ENCODE measurements at places on chromosomes 3 and 15. TPM values are rescaled to one million over a fixed set of nuclear protein-coding genes. Genes with fewer than 3 reads are reported as not detected.
A peak's percentile ranks its signal among the peaks of the same experiment; 100 is the strongest.

GRCh38 chr15:72474466-72474911 lies 359 bp downstream of the ARIH1 start:
- DNase-seq = peak; percentile 47

GTPBP8 gene
- 15.4 TPM for total RNA-seq

GRCh38 chr3:90031121-90031520 lies 923.7 kb downstream of the EPHA3 start:
- DNase-seq = no peak

- no peak for DNase-seq
Observed at GRCh38 chr3:55370272-55370671, 116.8 kb downstream of the WNT5A start.

DNA sequence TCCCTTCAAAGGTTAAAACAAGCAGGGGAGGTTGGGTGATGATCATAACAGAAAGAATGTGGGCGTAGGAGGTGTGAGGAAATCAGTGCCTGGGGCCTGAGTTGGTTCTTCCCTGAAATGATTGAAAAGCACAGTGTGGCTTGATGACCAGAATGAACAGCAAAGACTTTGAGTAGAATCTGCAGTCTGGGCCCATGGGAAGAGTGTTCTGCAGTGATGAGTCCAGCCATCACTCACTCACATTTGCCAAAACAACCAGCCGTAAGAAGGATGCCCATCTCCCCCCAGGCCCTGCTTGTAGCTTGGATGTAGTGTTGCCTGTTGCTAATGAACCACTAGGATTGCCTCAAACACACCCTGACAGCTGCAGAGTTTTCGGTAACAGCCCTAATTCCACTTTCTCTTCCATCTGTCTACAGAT lies 67.9 kb downstream of the VGLL3 start:
- DNase-seq = no peak

TUSC7 gene
- total RNA-seq = not detected

- DNase-seq = peak; percentile 27
Observed at GRCh38 chr3:192422321-192422996, 304.9 kb downstream of the FGF12 start.

DNA sequence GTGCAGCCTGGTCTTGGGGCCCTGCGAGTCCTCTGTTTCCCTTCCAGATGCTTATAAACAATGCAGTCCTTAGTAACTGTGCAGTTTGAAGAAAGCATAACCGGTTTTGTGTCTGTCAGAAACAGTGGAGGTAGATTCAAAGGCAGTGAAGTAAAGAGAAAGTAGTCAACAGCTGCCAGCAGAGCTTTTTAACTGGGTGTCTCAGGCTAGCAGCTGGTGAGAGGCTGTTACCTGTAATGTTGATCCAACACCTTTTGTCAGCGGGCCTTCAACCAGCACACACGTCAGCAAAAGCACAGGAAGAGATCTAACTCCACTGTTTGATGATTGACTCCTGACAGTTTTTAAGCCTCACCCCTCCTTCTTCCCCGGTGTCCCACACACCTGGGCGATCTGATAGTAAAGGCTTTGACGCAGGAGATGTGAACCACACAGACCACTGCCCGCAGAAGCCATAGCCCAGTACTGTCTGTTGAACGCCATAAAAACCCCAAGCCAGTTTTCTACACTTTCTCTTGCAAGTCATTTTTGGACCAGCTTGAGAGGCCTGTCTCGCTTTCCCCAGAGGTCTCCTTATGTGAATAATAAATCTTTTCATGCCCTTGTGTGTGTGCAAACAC lies 178.0 kb downstream of the FMN1 start:
- no peak for DNase-seq

- DNase-seq = no peak
Observed at GRCh38 chr3:90056281-90057032, 949.0 kb downstream of the EPHA3 start.

DNA sequence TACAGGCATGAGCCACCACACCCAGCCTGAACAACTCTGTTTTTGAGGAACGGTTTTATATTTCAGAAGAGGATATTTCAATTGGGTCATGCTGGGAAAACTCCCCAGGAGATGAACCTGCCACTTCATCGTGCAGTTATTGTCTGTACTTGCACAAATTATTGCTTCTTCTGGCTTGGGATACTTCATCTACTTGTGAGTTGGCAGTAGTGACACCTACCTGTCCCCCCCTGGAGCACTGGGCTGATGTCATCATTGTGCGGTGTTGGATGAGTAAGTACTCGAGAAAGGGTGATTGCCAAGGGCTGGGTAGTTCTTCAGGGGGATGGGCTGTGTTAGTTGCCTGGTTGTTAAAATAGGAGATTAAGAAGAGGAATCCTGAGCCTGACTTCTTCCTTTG lies 85.1 kb upstream of the SAMMSON start:
- no peak for DNase-seq

- no peak for DNase-seq
Observed at GRCh38 chr3:33046521-33046920, 50.4 kb downstream of the GLB1 start.

DNA sequence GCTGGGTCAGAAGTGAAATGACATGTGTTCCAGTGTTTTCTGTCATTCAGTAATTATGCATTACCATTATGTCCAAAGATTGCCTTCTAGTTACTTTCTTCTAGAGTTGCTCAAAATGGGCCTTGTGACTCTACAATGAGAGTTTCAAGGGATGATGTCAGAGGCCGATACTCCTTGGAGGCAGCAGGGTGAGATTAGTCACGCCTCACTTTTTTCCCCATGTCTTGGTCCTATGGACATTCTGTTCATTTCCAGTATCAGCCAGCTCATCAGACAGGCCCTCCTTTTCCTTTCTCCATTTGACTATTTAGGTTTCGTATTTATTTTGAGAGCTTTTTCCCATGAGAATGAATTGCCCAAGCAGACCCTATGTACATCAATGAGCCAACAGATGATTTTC lies 17.5 kb downstream of the VGLL3 start:
- no peak for DNase-seq

DNA sequence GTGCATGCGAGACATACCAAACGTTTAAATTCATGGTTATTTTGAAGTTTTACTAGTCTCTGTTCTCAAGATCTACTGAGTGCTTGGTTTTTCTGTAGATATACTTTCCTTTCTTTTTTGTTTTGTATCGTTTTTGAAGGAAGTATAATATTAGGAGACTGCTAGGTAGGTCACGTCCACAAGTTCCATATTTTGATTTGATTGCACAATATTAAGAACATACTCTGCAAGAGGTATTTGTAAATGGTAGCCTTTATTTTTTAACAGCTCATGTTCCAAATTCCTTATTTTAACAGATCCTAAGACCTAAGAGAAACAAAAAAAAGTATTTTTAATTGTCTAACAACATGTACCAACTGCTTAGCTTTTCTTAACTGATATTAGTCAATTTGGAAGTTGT lies 156.7 kb downstream of the SERPINI1 start:
- DNase-seq = no peak

- DNase-seq = no peak
Observed at GRCh38 chr3:179603321-179603720, 1.1 kb downstream of the MRPL47 start.

- no peak for DNase-seq
Observed at GRCh38 chr15:100042558-100042957, 299.2 kb downstream of the ADAMTS17 start.

GRCh38 chr3:55147406-55147805 lies 219.5 kb upstream of the LRTM1 start:
- DNase-seq = no peak

GRCh38 chr3:3081381-3082233 lies 28.6 kb downstream of the IL5RA start:
- no peak for DNase-seq

GRCh38 chr3:144237351-144237750 lies 265.7 kb downstream of the DIPK2A start:
- no peak for DNase-seq

GRCh38 chr3:159947220-159947619 lies 41.4 kb upstream of the IL12A start:
- DNase-seq = peak; percentile 9

COMMD2 gene
- 51.0 TPM for total RNA-seq

GRCh38 chr3:15387171-15387581 lies 40.2 kb downstream of the METTL6 start:
- DNase-seq = peak; percentile 40

Data from endothelial cell of umbilical vein (primary cell).